ENCODE measurements at places on chromosomes 1 and 21.

- no peak for DNase-seq
Observed at GRCh38 chr21:28833182-28833581, 159.5 kb downstream of the LTN1 start.

DNA sequence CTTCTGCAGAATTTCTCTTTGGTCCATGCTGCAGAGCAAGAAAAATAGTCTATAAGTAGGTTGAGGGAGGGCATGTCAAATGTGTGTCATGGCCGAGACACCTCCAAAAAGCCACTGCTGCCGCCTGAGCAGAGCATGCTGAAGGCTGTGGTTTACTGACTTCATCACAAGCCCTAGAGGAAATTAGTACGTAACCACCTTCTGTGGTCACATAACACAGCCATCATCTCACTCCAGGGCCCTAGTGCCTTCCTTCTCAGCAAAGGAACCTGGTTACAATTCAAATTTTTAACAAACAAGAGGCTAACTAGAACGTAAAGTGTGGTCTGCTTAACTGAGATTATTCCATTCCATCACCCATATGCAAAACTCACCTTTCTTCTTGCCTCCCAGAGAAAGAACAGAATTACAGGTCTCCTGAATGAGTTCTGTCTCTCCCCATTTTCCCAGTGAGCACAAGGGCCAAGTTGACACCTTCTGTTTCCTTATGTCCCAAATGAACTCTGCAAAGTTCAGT lies at the start of gene PTPN22:
Gene PTPN22, minus strand, starts transcription at position 116 of the 517 bp plus-strand sequence.
- no peak for DNase-seq

GRCh38 chr1:29397256-29397590 lies 160.9 kb downstream of the PTPRU start:
- DNase-seq = no peak

GRCh38 chr1:106276871-106277270 lies 779.6 kb upstream of the PRMT6 start:
- no peak for DNase-seq

- no peak for DNase-seq
Observed at GRCh38 chr1:113792986-113793385, 19.3 kb downstream of the RSBN1 start.

DNA sequence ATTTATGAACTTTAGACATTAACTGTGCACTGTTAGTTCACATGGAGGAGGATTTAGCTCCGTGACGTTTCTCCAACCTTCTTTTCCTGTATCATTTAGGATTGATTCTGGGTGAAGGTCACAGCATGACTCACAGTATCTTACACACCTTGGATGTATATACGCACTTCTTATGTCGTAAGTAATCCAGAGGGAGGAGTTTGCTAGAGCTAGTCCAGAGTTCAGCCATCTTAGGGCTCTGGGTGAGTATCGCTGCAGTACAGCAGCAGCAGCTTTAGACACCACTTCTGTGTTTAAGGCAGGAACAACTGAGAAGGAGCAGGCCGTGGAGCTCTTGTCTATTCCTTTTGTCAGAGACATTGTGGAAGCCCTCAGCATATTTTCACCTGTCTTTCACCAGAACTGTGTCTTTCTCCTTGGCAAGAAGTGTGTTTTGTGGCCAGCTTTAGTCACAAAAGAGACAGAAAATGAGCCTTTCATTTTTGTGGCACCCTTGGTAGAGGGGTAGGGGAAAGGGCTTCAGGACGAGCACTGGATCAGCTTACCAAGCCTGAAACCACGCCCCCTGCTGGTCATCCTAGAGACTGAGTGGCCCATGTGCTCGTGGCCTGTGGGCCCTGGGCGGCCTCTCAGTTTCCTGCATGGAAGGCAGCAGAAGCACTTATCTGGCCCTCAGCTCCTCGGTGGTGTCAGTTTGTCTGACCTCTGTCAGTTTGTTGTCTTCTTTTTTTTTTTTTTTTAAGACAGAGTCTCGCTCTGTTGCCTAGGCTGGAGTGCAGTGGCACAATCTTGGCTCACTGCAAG lies 64.0 kb downstream of the ADARB1 start:
- no peak for DNase-seq

GRCh38 chr1:13675151-13675651 lies 24.8 kb upstream of the PRDM2 start:
- no peak for DNase-seq

DNA sequence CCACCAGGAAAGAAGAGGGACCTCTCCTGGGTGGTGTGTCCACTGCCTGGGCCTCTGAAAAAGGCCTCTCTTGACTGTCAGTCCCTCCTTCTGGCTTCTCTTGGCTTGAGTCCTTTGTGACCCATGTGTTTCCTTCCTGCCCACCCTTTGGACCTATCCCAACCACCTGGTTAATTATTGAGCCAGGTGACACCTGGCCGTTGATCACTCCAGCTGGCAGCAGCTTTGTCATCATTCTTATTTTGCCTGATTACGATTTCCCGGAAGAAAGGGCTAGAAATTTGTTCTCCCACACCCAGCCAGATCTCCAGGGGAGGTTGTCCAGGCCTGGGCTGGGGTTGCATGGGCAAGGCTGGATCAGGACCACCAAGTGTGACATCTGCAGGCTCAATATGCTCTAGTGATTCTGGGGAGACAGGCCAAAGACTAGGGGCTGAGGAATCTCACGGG lies 24.8 kb downstream of the CSF1 start:
- DNase-seq = no peak

DNA sequence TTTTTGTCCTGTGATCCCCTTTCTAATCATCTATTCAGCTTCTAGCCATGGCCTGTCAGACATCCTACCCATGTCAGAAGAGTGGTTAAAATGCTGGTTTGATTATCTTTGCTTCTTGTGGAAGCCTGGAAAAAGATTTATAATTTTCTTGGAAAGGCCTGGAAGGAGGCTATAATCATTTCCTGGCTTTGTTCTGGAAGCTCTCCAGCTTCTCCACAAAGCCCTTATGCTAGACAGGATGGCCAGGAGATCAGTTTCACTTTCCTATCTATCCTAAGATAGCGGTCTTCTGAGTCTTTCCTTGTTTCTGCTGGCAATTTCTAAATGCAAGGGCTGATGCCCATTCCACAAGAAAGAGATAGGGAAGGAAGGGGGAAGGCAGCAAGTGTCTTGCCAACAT lies 90.9 kb upstream of the SLC44A3 start:
- no peak for DNase-seq

- no peak for DNase-seq
Observed at GRCh38 chr1:15952317-15953258, 23.3 kb downstream of the ZBTB17 start.

GRCh38 chr21:26169061-26169610 lies 1.4 kb downstream of the APP start:
- DNase-seq = peak; percentile 2

DNA sequence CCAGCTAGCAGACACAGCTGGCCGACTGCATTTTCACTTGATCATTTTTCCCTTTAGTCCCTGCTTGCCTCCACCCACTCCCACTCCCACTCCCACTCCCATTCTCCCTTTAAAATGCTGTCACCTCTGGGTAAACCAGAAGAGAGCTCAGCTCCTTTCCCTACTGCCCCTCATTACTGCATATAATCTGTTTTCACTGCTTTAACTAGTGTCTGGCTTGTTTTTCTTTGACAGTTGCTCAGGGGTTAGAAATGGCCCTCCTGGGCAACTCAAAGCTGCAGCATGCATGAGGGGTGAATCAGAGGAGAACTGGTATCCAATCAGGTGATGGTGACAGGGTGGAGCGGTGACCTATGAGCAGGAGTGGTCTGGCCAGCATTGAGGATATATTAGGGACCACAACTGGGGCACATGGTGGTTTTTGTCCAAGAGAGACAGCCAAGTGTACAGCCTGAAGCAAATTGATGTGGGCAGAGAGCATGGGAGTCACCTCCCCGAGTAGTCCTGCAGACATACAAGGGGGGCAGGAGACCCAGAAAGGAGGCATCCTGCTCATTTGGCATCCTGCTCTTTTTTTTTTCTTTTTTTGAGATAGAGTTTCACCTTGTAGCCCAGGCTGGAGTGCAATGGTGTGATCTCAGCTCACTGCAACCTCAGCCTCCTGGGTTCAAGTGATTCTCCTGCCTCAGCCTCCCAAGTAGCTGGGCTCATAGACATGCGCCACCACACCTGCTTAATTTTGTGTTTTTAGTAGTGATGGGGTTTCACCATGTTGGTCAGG lies 42.6 kb upstream of the SRSF10 start:
- DNase-seq = no peak

GRCh38 chr1:225427235-225428067 lies at the start of gene LBR:
LBR (minus strand) TSS chr1:225428038; CDS start chr1:225424075, 3,963 bp downstream.
- DNase-seq = no peak

All from NCI-H187 treated with DMSO at 0.1 percent for 48 hours (cell line).